ENCODE measurements at places on chromosomes 12 and 14.

DNA sequence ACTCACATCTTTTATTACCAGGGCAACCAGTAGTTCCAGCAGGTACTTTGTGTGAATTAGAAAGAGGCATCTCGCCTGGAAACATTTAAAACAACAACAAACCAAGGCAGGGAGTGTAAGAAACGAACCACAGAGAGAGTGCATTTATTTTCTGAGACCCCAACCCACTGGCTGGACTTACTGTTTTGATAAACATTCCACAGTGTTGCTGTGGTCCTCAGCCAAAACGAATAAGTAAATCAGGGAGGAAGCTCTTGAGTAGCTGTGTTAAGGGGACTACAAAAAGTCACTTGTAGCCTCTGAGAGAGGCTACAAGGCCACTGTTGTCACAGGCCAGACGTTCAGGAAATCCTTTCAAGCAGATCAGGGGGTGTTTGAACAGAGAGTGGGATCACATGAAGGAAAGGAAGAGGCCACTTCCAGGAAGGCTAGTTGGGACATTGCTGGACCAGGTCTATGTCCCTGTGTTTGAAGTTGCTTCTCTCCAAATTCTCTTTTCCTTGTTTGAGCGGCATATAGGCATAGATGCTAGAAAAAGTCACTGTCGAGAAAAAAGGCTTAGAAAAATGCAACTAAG is 33.8 kb downstream of the DMAC2L start:
- no peak for DNase-seq

DNA sequence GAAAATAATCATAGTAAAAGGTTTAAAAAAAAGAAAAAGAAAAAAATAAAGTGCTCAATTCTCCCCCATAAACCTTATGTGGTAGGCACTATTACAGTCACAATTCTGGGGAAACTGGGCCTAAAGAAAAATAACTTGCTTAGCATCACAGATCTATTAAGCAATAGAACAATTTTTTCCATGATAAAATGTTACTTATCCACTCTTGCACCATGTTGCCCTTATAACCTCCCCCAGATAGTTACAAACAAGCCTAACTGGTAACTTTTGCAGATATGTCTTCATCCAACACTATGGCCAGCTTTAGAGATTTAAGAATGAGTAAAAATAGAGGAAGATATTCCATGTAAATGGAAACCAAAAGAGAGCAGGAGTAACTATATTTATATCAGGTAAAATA is 164.8 kb downstream of the DUSP6 start:
- no peak for DNase-seq

DNA sequence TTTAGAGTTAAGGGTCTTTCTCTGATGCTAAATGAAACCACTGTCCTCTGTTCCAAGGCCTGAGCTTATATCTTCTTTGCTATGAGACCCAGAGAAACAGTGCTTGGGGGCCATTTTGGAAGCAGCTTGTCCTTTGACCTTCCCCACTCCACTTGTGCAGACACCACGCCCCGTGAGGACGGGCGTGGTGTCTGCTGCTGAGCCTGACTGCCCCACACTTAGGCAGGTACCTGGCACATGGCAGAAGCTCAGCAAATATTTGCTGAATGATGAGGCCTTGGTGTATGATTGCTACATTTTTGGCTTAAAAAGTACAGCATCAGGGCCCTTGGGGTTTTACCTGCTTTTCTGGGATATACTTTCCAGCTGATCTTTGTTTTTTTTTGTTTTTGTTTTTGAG is 69.9 kb downstream of the RASSF3 start:
- no peak for DNase-seq

DNA sequence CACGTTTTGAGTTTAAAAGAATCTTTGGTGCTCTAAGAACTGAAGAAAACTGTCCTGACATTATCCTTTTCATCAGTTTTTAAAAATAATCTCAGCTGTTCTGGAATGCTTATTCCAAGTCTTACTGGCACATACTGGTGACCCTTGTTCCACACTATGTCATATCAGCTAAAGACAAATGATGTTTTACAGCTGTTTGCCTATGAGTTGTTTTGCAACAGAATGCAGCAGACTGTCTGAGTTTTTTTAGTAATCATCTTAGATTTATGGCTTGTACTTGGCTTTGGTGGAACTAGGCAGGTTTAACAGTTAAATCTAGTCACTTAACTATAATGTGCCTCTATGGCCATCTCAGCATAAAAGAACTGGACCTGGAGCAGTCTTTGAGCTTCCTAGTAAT is 91.6 kb upstream of the GRIN2B start:
- DNase-seq, result no peak

- DNase-seq, result no peak
These were observed 54.9 kb downstream of the PLEKHG7 start for GRCh38 chr12:92757597-92758121.

- DNase-seq, result peak; percentile 57
These were observed 90.9 kb upstream of the CCDC196 start for GRCh38 chr14:66395300-66395699.

DNA sequence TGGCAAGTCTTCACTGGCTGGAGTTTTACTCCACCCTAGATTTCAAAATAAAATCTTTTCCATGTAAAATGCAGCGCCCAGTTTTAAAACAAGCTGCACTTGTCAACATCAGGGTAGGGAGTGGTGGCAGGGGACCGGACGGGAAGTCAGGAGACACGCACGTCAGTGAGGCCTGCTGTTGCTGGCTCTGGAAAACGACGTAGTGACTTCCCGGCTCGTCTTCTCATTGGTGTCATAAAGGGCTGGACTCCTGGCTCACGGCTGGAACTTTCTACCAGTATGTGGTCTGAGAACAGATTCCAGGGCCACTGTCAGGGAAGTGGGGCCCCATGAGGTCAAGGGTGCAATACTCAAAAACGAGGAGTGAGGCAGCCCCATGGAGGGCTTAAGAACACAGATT is 64.2 kb upstream of the FOXN3 start:
- no peak for DNase-seq

DNA sequence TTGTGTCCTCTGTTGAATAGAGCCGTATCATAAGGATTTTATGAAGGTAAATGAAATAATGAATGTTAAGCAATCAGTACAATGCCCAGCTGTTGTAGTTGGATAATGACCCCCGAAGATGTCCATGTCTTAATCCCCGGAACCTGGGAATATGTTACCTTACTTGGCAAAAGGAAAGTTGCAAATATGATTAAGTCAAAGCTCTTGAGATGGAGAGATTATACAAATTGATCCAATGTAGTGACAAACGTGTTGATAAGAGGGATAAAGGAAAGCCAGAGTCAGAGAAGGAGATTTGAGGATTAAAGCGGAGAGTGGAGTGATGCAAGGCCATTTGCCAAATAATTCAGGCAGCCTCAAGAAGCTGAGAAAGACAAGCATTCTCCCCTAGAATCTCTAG is 19.2 kb upstream of the MGAT4C start:
- no peak for DNase-seq

GRCh38 chr14:79293482-79294177 is 917.7 kb downstream of the DIO2 start:
- DNase-seq, result no peak

GRCh38 chr12:84585776-84586395 is 326.7 kb downstream of the SLC6A15 start:
- no peak for DNase-seq

DNA sequence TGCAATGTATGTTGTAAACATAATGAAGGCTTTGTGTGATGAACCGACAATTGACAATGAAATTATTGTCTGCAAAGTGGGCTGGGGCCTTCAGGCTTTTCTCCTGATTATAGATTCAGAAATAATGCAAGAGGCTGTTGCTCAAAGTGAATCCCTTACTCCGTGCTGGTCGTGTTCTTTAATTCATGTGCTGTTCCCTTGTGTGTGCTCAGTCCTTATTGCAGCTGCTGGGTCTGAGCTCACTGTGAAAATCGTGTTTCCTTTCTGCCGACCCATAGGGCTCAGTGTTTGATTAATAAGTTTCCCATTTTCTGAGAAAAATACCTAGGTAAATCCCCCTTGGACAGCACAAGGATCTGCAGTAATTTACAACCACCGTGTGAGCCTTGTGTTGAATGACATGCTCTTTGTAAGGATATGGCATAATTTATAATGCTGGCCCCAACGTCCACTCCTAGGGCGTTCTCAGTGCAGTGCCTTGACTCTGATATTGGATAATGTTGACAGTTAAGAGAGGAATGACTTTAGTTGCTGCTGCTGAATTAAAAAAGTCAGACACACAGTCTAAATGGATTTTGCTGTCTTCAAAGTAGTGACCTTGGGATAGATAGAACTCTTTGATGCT is 81.6 kb downstream of the RGS6 start:
- DNase-seq, result no peak

DNA sequence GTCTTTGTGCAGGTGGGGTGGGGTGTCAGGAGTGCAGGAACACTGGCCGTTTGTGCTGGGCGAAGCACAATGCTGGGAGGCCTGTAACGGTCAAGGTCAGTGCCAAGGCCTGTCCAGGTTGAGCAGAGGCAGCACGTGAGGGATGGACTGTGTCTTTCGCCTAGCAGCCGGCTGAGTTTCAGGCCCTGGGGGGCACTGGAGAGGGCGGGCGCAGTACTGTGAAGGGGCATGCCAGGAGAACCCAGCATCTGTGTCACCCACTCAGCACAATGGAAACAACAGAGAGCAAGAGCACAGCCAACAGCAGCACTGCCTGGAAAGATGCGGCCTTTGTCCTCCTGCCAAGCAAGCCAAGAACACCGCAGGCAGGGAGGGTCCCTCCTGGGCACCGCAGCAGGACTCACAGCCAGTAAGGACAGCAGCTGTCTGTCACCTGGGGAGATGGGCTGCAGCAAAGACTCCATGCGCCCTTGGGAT is 25.2 kb downstream of the SLC25A47 start:
- DNase-seq, result no peak

DNA sequence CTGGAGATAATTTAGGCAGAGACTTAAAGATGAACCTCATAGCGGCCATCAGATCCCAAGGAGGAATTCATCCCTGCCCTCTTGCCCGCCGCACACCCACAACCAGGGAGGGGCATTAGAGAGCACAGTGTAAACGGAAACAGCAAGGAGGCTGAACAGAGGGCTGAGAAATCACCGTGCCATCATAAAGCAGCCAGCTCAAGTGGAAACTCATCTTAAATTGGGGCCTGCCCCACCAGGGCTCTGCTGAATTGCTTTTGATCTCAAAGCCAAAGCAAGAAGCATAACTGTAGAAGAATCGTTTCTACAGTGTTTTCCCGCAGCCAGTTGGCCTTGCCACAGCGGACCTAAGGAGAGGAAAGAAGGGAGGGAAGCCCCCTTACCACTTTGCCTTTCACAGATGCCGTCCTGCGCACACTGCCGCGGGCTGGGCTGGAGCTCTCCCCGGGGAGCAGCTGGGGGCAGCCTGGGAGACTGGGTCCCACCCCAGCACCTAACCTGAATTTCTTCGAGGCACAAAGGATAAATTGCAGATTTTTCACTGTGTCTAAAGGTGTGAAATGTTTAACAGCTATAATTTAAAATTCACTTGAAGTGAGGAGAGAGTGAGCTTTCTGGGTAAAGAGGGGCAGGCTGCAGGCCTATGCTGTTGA is 51.8 kb upstream of the MMP17 start:
- no peak for DNase-seq

- DNase-seq, result no peak
These were observed 31.1 kb downstream of the CCDC177 start for GRCh38 chr14:69543341-69544115.

- peak; percentile 38 for DNase-seq
These were observed 260.5 kb downstream of the RAD51B start for GRCh38 chr14:68079941-68080697.

- DNase-seq, result no peak
These were observed 61.7 kb downstream of the PPP1R12A start for GRCh38 chr12:79873201-79873600.

- DNase-seq, result no peak
These were observed 39.0 kb upstream of the LDHB start for GRCh38 chr12:21696625-21697024.

DNA sequence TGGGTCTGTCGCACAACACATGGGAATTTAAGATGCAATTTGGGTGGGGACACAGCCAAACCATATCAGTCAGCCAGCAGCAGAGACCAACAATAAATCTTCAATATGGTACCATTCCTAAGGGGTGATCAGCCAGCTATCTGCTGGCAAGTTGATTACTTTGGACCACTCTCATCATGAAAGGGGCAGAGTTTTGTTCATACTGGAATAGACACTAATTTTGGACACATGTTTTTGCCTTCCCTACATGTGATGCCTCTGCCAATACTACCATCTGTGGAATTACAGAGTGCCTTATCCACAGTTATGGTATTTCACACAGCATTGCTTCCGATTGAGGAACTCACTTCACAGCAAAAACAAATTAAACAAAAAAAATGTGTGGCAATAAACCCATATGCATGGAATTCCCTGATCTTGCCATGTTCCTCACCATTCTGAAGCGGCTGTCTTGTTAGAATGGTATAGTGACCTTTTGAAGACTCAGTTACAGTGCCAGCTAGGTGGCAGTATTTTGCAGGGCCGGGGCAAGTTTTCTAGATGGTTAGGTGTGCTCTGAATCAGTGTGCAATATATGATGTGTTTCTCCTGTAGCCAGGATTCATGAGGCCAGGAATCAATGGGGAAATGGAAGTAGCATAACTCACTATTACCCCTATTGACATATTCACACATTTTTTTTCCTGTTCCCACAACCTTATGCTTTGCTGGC is 179.0 kb upstream of the IGF1 start:
- no peak for DNase-seq

- DNase-seq, result no peak
These were observed 15.7 kb downstream of the OR10P1 start for GRCh38 chr12:55652352-55652751.

GRCh38 chr12:38445040-38445439 is 128.5 kb downstream of the ALG10B start:
- DNase-seq, result no peak

DNA sequence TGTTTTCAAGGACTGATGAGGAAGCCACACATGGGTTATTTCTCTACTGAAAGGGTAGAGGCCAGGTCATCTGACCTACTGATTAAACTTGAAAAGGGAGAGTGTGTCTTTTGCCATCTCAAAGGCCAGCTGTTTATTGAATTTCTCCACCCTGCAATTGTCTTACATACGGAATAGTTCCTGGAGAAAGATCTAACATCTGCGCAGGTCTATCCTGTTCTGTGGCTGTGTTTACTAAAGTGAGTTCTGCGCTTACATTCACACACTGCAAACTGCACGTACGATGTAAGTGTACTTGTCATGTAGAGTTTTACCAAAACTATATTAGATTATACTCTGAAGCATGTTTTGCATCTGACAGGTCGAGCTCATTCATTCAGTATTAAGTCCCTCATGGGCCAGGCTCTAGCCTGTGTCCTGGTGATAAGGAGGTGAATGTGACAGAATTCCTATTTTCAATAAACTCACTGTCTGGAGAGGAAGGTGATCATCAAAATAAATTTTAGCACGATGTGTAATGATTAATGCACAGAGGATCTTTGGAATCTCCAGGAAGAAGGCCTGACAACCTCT is 96.6 kb downstream of the PRKCH start:
- no peak for DNase-seq

DNA sequence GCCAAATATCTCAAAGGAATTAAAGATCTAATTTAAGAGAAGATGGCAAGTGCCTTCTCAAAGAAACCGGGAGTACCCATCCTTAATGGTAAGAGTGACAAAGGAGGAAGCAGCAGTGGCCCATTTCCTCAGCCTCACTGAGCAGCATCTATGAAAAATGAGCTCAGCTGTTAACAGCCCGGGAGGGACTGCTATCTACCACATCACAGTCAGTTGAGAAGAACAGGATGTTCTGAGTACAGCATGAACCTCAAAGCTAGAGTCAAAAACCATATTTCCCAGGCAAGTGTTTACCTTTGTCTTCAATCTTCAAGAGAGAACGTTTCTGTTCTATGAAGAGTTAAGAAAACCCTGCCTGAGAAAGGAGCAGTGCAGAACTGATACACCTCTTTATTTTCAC is 115.0 kb downstream of the BTG1 start:
- DNase-seq, result no peak

- DNase-seq, result no peak
These were observed 106.6 kb upstream of the NCOR2 start for GRCh38 chr12:124673801-124674617.

- no peak for DNase-seq
These were observed 219.7 kb downstream of the TMEM121 start for GRCh38 chr14:105746124-105746514.
